ENCODE measurements at places on chromosomes 11 and 22.
A peak's percentile ranks its signal among the peaks of the same experiment; 100 is the strongest.

GRCh38 chr22:19063581-19064353, 58.4 kb downstream of the DGCR2 start:
- DNase-seq: no peak

GRCh38 chr11:623999-624704, 603 bp downstream of the CDHR5 start:
- no peak for DNase-seq

- no peak for DNase-seq
Observed at GRCh38 chr11:70466154-70466553, 67.8 kb downstream of the CTTN start.

GRCh38 chr11:95011376-95011775, 13.7 kb upstream of the KDM4E start:
- DNase-seq: no peak

GRCh38 chr11:69644071-69644961, 3.4 kb downstream of the CCND1 start:
- no peak for DNase-seq

DNA sequence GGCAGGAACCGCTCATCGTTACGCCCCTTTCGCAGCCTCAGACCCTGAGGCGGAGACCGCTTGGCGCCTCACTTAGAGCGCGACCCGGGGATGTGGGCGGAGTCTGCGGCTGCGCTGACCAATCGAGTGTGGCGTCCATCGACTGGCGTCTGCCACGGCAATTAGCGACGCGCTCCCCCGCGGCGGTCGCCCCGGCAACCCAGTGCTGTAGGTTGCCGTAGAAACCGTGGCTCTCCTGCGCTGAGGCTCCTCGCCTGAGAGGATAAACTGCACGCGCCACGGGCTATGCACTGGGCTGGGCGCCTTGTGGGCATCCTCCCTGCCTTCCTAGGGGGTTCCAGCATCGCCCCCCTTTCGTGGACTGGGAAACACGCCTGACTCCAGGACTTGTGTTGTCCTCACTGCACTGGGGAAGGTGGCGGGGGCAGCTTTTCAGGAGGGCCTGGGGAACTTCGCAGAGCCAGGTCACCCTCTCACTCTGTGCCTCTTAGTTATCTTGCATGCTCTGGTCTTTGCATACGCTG, 701 bp upstream of the P2RX6 start:
- DNase-seq: peak; percentile 83

Data from ACHN (cell line).